Stimulated activated CD4-positive, alpha-beta T cell treated with anti-CD3 and anti-CD28 coated beads, Interleukin-12 subunit alpha, Interleukin-12 subunit beta, amount 100 ng/mL, for 4 hours (primary cell): ENCODE measurements at places on chromosomes 2 and 18.
A peak's percentile ranks its signal among the peaks of the same experiment; 100 is the strongest.

- DNase-seq = no peak
Observed at GRCh38 chr18:27447451-27447881, 262.4 kb upstream of the CHST9 start.

DNA sequence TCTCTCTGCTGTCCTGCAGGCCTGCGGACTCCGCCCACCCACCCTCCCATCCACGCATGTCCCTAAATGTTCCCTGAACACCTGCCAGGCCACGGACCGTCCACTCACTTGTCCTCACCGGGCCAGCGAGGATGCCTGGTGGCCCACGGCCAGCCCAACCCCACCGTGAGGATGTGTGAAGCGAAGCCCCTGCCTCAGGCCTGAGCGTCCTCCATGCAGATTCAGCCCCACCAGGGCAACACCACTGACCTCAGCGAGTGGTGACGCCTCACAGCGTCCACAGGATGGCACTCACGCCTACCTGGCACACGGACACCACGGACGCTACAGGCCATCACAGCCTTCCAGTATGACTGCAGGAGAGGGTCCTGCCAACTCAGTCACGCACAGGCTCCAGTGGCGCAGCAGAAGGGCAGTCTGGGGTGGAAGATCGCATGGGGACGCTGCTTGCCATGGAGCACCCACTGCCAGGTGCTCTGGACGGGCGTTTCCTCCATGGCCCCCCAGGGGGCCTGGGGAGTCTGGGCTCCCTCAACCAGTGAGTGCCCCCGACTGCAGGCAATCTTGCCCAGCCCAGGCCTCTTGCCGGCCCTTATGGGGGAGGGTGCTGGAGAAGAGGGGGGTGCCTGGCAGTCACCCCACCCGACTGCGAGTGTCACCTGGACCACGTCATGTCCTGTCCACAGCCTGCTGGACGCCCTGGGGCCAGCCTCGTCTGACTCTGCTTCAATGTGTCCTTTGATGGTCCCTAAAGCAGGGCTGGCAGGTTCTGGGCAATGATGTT lies 25.4 kb downstream of the HDAC4 start:
- DNase-seq = no peak

DNA sequence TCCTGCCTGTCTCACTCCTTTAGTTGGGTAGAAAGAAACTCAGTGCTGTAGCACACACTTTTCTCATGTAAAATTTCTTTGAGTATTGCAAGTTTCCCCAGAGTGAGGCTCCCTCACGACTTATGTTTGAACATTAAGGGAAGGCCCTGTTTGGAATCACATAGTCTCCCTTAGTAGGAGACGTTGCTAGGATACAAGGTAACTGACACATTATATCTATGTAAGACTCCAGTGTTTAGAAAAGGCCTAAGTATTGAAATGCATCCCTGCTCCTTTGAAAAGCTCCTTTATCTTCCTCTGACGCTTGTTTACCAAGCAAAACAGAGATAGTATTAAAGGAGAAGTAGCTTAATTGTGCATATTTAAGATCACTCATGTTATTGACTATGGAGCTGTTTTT lies 248.2 kb downstream of the PHLPP1 start:
- no peak for DNase-seq

DNA sequence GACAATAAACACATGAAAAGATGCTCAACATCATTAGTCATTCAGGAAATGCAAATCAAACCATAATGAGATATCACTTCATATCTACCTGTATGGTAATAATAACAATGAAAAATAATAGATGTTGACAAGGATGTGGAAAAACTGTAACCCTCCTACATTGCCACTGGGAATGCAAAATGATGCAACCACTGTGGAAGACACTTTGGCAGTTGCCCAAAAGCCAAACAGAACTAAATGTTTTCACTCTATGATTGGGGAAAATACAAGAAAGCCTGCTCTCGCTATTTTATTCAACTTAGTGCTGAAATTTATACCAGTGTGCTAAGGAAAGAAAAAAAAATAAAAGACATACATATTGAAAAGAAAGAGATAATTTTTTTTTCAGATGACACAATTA lies 934.5 kb downstream of the CNTNAP5 start:
- DNase-seq = no peak

DNA sequence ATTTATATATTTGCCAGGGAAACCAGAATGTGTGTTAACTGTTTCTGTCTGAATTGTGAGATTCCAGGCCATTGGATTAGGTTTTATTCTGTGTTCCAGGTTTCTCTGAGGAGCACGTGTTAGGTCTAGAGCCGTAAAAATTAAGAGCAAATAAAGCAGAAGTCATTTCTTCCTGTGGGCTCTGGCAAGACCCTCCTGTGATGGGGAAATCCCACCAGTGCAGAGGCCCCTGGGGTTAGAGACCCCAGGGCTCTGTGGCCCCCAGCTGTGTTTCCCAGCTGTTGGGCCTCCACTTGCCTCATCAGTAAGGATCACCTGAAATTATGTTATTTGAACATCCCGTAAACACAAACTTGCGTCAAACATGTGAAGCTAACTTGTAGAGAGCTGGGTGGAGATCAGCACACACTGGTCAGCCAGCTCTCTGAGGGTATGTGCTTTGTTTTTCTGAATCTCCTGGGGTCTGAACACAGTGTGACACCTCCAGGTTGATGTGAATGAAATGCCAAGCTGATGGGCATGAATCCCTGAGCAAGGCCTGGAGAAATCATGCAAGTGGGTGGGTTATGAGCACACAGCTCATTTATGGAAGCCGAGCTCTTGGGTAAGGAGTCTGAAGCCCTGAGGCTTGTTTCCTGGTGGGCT lies 50.3 kb downstream of the HK2 start:
- DNase-seq = no peak

GRCh38 chr2:150046810-150047209 lies 440.7 kb downstream of the RND3 start:
- no peak for DNase-seq

DNA sequence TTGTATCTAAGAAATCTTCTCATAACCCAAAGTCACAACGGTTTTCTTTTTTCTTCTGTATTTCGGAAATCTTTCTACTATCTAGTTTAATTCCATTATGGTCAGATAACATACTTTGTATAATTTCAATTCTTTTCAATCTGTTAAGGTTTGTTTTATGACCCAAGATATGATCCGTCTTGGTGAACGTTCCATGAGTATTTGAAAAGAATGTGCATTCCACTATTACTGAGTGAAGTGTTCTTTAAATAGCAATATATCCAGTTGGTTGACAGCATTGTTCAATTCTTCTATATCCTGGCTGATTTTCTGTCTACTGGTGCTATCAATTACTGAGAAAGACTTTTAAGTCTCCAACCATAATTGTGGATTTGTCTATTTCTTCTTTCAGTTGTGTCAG lies 414.5 kb downstream of the TNS1 start:
- no peak for DNase-seq

GRCh38 chr2:105765415-105766299 lies 20.9 kb downstream of the NCK2 start:
- DNase-seq = no peak

- no peak for DNase-seq
Observed at GRCh38 chr2:186575302-186575701, 14.6 kb upstream of the ITGAV start.

- DNase-seq = no peak
Observed at GRCh38 chr2:138455691-138456090, 45.9 kb upstream of the SPOPL start.

DNA sequence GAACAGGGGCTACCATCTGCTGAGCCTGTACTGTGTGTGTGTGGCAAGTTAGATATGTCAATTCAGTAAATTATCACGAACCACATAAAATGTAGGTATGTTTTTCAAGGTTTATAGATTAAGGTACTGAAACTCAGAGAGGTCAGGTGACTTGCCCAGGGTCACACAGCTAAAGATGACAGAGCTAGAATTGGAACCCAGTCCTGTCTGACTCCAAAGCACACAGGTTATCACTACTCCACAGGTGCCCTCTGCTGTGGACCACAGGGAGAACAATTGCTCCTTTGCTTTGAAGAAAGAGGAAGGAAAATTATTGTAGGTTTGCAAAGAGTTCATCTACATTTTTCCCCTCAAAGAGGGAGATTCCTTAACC lies 229.7 kb upstream of the AGAP1 start:
- no peak for DNase-seq

- peak; percentile 39 for DNase-seq
Observed at GRCh38 chr2:230713331-230714135, 891 bp downstream of the CAB39 start.

DNA sequence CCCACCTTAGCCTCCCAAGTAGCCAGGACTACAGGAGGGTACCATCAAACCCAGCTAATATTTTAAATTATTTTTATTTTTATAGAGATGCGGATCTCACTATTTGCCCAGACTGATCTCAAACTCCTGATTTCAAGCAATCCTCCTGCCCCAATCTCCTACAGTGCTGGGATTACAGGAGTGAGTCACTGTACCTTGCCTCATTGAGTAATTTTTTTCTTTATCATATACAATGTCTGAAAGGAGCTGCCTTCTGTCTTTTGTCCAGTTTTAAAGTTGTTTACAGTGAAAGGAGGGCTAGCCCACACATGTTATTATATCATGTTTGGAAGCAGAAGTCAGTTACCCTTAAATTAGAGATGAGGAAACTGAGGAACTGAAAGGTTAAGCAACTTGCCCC lies 32.5 kb downstream of the PRKRA start:
- DNase-seq = no peak
